ENCODE measurements at places on chromosomes 11 and 22. TPM values are rescaled to one million over a fixed set of nuclear protein-coding genes. Genes with fewer than 3 reads are reported as not detected.

CDC45 gene
- total RNA-seq, result 31.1 TPM

DNA sequence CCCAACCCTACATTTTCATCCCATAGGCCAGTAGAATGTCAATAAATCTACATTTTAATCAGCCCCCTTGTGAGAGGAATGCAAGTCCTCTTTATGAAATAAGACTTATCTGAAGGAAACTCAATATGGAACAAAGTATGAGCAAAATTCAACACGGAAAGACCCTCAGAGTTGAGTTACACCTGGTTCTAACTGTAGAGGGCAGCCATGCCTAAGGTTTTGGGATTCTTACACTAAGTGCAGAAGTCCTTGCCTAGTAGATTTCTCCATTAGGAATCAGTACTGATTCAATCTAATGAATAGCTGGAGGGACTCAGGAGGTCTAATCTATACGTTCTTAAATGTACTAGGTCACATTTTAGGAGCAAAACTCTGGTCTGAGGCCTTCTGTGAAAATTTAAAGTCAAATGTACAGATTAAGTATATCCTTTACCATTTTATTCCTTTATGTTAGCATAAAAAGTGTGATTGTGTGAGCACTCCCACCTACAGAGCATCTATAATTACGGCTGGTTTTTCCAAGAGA is 904.5 kb downstream of the DLG2 start:
- no peak for DNase-seq

TPST2 gene
- total RNA-seq, result 62.5 TPM

OR5AN1 gene
- total RNA-seq, result not detected

DNA sequence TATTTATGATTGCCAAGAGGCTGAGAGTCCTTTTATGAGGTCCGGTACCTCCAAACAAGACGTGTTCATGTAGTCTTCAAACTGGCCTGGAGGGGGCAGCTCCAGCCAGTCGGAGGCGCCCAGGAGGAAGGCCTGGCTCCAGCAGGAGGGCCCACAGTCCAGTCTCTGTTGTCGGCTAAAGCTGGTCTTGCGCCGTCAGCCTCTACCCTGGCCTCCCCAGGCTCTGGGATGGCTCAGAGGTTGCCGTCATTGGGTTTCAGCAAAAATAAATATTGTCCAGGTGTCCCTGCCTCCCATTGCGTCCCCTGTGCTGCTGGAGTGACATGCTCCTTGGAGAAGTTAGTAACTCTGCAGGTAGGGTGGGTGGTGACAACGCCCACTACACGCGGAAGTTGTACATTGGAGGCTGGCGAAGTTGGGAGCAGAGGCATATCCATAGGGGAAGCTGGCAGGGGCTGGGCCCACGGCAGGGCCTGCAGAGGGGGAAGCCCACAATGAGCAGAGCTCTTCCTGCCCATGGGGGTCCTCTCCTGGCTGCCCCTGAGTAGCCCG is 1.0 kb upstream of the SLC25A1 start:
- DNase-seq, result peak; percentile 67

ZNHIT2 gene
- 15.2 TPM for total RNA-seq

DNA sequence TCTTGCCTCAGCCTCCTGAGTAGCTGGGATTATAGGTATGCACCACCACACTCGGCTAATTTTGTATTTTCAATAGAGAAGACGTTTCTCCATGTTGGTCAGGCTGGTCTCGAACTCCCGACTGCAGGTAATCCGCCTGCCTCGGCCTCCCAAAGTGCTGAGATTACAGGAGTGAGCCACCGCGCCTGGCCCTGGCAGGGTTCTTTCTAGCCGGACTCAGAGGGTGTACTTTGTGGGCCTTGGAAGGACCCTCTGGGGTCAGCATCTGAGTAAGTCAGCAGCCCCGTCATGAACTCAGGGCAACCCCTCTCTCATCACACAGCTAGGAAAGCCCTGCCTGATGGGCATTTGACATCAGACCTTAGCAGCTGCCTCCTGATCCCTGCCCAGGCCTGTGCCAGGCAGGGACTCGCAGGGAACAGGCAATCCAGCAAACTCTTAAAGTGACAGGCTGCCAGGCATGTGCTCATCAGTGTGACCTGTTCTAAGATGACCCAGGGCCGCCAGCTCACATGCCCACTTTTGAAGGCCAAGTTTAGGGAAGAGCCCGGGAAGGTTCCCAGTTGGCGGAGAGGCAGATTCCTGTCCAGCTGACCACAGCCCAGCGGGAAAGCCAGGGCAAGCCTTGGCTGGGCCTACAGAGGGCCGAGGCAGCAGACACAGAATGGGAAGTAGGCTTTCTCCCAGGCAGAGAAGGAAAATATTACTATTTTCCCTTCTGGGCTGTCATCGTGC is 92.9 kb downstream of the MORC2 start:
- DNase-seq, result no peak

- peak; percentile 100 for DNase-seq
Observed at GRCh38 chr11:79092791-79093353, 348.0 kb downstream of the TENM4 start.

MRGPRF gene
- total RNA-seq, result 0.33 TPM

UPK3A gene
- total RNA-seq, result not detected

DNA sequence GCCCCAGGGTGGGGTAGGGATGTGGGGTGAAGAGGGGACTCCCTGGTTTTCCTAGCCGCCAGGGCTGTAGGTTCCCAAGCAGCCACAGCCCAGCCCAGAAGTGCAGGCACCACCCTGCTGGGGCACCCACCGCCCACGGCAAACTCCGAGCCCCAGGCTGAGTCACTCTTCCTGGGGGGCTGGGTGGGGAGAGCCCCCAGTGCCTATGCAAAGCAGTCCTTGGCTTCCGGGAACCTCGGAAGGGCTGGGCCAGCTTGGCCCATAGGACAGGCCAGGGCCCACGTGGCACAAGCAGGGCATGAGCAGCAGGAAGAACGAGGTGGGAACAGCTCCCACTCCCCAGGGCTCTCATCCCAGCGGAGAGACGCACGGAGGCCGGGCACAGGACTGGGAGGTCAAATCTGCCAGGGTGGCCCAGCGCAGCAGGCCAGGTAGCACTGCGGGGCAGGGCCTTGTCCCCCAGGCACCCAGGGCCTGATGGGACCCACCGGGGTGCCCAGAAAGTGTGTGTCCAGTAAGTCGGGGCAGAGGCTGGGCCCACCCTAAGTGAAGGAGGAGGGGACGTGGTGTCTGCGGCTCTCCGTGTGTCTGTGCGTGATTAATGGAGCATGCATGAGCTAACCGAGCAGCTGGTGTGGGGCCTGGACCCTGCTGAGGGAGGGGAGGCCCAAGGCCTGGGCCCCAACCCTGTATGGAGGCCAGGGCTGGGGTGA is 4.6 kb upstream of the IL17REL start:
- DNase-seq, result no peak

GRCh38 chr22:47594836-47595521 is 832.5 kb downstream of the TBC1D22A start:
- DNase-seq, result no peak

KRTAP5-2 gene
- total RNA-seq, result not detected

GRCh38 chr11:61488651-61489291 is 19.8 kb upstream of the LRRC10B start:
- DNase-seq, result peak; percentile 32

DNA sequence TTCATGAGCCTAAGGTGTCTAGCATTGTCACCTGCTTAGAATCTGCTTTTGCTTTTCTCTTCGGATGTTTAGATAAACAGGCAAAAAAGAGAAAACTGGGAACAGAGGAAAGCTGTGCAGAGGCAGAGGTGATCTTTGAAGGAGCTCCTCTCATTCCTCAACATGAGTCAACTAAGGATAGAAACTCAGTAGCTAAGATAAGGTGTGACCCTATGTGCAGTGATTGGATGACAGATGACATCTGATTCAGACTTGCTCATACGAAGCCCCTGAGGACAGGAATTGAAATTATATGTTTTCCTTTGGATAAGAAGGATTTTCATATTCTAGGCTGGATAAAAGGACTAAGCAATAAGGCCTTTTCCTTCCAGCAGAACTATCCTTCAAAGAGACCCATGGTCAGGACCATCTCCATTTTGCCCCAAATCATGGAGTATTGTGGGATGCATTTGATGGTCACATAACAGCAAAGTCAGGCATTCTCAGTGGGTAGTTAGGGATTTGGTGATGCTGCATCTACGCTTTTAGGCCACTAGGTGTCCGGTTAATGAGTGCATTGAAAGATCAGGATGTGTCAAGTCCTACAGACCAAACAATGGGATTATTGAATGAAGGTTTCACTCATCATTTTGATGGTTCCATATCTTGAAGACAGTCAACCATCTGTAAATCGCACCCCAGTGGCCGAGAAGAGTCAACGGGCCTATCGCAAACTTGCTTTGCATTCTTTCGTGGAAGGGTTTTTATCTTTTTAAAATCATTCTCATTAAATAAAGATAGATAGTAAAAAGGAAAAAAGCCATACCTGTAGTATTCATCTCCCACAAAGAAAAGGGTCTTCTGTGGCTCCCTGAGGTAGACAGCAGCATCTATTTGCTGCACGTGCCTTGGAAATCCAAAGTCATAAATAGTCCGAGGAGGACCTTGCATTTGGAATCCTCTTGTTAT is 32.2 kb downstream of the MMP20 start:
- peak; percentile 35 for DNase-seq

- no peak for DNase-seq
Observed at GRCh38 chr11:87022254-87022653, 15.5 kb upstream of the TMEM135 start.

GRCh38 chr11:47716692-47717091 is 1.5 kb upstream of the AGBL2 start:
- DNase-seq, result no peak

DNA sequence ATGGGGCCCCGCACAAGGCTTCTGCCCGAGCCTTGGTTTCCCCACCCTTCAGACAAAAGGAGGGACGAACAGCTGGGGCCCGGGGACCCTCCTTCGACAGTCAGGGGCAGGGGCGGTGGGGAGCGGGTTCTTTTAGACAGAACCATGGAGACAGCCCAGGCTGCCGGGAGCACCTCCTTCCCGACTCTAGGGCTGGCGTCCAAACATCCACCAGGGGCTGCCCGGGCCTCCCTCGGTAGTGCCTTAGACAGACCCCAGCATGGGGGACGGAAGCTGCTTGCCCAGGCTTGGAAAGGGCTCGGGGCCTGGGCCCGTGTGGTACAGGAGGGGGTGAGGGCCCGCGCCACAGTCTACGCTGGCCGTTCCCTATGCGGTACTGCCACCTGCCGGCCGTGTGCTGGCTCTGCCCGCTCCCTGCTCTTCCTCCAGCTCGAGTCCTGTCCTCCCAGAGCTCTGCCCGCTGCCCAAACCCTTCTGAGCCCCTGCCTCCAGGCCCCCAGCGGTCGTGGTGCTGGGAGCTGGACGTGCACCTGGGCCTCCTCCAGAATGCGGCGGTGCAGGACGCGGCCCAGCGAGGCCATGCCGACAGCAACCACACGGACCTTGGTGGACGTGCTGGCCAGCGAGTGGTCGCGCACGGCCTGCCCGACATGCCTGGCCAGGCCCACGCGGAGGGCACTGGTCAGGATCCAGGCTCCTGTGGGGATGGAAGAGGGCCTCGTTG is 20.1 kb downstream of the TSSC4 start:
- peak; percentile 40 for DNase-seq

DNA sequence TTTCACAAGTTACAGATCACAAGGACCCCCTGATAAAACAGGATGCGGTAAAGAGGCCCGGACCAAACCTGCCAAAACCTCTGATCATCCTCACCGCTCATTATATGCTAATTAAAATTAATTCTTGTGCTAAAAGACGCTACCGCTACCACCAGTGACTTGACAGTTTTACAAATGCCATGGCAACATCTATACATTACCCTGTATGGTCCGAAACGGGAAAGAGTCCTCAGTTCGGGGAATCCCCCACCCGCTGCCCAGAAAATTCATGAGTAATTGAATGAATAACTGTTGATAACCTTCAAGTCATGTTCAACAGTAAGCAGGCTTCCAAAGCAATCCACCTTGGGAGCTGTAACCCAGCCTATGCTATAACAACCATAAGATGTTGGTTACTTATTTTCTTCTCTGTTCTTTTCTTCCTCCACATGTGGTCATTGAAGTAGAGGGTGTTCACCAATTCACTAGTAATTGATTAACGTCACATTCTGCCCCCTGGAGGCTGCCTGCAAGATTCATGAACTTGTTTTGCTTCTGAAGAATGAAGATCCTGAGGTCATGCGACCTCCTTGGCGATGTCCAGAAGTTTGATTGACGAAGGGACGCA is 20.6 kb downstream of the APOBEC3H start:
- DNase-seq, result peak; percentile 42

DNA sequence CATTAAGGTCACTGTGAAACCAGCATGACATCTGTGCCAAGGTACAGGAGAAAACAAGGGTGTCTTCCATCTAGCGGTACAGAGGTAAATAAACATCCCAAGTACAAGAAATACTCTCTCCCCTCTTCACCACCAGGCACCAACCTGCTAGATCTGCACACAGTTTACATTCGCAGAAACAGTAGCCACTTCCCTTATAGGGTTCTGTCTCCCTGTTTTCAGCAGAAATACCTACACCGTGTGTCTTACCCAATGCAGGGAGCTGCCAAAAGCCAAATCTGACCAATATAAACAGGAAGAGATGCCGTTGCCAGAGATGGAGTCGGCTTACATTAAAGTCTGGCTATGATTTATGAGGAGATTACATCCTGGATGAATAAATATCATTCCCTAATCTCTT is 1.2 kb downstream of the SCN4B start:
- DNase-seq, result no peak

FAM180B gene
- total RNA-seq, result not detected

ASPHD2 gene
- 16.5 TPM for total RNA-seq

- DNase-seq, result no peak
Observed at GRCh38 chr11:48011798-48012391, 31.5 kb downstream of the PTPRJ start.

DNA sequence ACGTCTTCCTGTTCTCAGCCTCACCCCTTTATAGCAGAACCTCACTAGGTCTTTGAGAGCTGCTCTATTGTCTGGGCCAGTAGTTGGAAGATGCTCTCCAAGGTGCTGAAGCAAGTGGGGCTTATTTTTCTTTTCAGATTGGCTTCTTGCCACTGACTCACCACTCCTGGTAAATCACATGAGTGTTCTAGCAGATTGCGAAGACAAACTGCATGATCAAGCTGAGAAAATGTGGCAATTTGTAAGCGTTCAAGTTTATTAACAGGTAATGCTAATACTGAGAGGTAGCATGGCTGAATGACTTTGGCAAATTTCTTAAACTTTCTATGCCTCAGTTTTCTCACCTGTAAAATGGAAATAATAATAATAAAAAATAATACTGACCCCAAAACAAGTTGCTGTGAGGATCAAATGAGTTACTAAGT is 59.2 kb downstream of the CACNG2 start:
- peak; percentile 91 for DNase-seq

DNA sequence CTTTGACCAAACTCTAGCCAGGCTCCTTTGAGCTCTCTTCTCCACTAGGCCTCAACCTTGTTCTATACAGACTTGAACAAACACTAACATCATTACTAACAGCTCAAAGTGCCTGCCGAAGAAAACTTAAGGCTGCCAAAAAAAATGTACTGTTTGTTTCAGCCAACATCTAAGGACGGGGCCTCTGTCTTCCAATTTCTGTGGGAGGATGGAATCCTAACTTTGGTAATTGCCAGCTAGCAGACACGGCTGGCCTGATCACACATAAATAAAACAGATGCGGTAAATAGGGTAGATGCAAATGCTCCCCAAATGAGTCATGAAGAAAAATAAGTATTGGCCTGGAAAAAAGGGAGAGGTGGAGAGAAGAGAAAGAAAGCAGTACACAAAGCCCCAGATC is 394.3 kb downstream of the TMEM135 start:
- DNase-seq, result no peak
